ENCODE measurements at places on chromosomes 7 and 10. TPM values are rescaled to one million over a fixed set of nuclear protein-coding genes. Genes with fewer than 3 reads are reported as not detected.
A peak's percentile ranks its signal among the peaks of the same experiment; 100 is the strongest.

DNA sequence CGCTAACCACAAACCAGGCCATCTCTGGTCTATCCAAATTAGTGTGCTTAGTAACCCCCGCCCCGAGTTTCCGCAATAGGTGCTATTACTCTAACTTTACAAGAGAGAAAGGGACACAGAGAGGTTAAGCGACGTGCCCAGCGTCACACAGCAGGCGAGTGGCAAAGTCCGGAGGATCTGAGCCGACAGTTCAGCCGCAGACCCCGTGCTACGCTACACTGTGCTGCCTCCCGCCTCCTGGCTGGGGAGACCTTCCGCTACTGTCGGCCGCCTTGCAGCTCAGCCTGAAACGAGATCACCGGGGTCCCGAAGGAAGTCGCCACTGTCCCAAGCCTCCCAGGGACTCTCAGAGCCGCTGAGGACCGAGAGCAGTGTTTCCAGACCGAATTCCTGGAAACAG lies 799 bp downstream of the INTS1 start:
- peaks cover 6% of the 10 kb centered on the region for H3K36me3 ChIP-seq
- H3K27me3 ChIP-seq: no peaks in the 10 kb centered on the region
- H3K4me3 ChIP-seq: peak overlapping the region; percentile 79
- DNase-seq: no peak
- H3K27ac ChIP-seq: peak overlapping the region; percentile 61
- peaks cover 31% of the 10 kb centered on the region for H3K4me1 ChIP-seq

DNA sequence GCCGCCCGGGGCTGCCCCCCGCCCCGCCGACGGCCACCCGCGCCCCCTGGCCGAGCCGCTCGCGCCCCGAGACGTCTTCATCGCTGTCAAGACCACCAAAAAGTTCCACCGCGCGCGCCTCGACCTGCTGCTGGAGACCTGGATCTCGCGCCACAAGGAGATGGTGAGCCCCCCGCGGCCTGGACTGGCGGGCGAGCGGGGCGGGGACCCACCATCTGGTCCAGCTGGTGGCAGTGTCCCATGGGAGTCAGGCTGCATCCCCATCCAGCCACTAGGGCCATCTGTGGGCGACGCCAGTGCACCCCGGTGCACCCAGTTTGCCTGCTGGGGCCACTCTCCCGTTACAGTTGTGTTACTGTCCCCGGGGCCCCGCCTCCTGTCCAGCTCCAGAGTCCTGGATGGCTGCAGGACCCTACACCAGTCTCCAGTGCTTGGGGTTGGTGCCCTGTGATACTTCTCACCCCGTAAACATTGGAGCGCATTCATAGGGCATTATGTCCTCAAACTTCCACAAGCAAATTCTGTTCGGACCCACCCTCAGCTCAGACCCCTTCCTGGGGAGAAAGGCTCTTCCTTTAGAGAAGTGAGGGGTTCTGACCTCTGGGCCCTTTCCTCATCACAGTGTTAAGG lies 672 bp downstream of the LFNG start:
- H3K4me1 ChIP-seq: peaks cover 47% of the 10 kb centered on the region
- H3K27ac ChIP-seq: peak overlapping the region; percentile 31
- no peaks in the 10 kb centered on the region for H3K36me3 ChIP-seq
- no peak for DNase-seq

- H3K27ac ChIP-seq: no peak overlapping the region
- no peaks in the 10 kb centered on the region for H3K36me3 ChIP-seq
- no peak overlapping the region for H3K4me3 ChIP-seq
- no peaks in the 10 kb centered on the region for H3K4me1 ChIP-seq
- DNase-seq: no peak
- H3K27me3 ChIP-seq: no peaks in the 10 kb centered on the region
Observed at GRCh38 chr10:117757086-117757720, 214.7 kb downstream of the EMX2 start.

- no peaks in the 10 kb centered on the region for H3K36me3 ChIP-seq
- DNase-seq: no peak
- H3K4me1 ChIP-seq: peaks cover 12% of the 10 kb centered on the region
- H3K4me3 ChIP-seq: peak overlapping the region; percentile 49
Observed at GRCh38 chr10:13707156-13707881, 120.6 kb downstream of the PRPF18 start.

Gene BLOC1S2
- 73.2 TPM for total RNA-seq
